ENCODE measurements at places on chromosomes 7 and 10.

DNA sequence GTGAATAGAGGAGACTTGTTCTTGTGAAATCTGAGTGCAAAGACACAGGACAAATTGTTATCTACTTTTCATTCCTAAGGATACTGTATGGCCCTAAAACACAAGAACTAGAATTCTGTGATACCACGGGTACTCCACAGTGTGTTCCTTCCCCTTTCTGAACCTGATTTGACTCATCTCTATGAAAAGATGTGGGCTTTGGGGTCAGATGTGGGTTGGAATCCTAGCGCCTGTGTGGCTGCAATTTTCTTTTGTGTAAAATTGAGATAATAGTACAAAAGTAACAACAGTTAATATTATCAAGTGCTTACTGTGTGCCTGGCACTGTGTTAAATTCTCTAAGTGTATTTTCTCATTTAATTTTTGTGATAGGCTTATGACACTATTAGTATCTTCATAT, 8.1 kb downstream of the SRGN start:
- DNase-seq = no peak

- no peak for DNase-seq
Observed at GRCh38 chr7:25032774-25033743, 53.1 kb upstream of the OSBPL3 start.

- DNase-seq = no peak
Observed at GRCh38 chr7:6533893-6534495, 17.3 kb downstream of the GRID2IP start.

GRCh38 chr10:93893646-93894515, at the start of gene SLC35G1:
Gene SLC35G1 (plus strand): TSS chr10:93893978. CDS start chr10:93894034, 56 bp downstream.
- DNase-seq = peak; percentile 91
